Right forelimb (tissue), 1 donor: ENCODE measurements at places on chromosomes 1 and 21.

- DNase-seq: no peak
Measured at GRCh38 chr1:182955596-182956588, 2.9 kb upstream of the SHCBP1L start.

- DNase-seq: no peak
Measured at GRCh38 chr1:229164836-229165735, 105.8 kb upstream of the RAB4A start.

GRCh38 chr21:31255896-31256295 is 88.2 kb downstream of the TIAM1 start:
- DNase-seq: no peak

- DNase-seq: no peak
Measured at GRCh38 chr1:109567877-109568672, 19.7 kb downstream of the GNAI3 start.

DNA sequence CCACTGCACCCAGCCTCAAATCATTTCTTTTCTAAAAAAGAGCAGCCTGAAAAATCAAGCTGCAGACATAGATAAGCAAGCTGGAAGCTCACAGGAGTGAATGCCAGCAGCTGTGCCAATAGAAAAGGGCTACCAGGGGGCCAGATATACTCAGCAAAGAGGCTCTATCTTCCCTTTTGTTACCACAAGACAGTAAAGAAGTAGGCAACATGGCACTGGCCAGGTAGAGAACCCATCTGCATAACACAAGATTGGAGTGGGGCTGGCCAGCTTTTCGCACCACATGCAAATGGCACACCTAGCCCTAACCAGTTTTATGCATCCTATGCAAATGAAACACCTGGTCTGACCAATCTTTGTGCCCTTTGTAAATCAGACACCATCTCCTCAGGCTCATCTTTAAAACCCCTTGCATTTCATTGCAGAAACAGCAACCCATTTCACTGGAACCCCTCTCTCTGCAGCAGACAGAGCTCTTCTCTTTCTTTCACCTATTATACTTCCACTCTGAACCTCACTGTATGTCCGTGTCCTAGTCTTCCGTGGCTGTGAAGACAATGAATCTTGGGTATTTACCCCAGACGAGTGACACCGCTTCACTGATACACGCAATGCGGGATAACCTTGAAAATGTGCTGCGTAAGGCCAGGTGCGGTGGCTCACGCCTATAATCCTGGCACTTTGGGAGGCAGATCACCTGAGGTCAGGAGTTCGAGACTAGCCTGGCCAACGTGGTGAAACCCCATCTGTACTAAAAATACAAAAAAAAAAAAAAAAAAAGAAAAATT is 15.1 kb downstream of the CASP9 start:
- no peak for DNase-seq

GRCh38 chr1:53592521-53592982 is 133.4 kb downstream of the DMRTB1 start:
- peak; percentile 50 for DNase-seq

DNA sequence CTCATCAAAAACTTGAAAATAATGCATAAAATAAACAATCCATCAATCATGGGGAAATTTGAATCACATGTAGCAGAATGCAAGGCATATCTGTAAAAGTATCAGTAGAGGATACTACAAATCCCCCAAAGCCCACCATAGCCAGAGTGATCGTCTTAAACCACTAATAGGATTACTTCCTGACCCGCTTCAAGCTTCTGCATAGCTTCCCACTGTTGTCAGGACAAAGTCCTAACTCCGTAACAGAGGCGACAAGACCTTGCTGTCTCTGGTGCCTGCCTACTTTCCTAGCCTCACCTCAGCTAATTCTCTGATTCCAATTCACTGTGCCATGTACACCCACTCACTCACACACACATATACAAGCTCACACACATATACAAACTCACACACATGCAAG is 161.2 kb upstream of the NFIA start:
- DNase-seq: no peak

- no peak for DNase-seq
Measured at GRCh38 chr1:27574001-27574781, 29.8 kb downstream of the AHDC1 start.

DNA sequence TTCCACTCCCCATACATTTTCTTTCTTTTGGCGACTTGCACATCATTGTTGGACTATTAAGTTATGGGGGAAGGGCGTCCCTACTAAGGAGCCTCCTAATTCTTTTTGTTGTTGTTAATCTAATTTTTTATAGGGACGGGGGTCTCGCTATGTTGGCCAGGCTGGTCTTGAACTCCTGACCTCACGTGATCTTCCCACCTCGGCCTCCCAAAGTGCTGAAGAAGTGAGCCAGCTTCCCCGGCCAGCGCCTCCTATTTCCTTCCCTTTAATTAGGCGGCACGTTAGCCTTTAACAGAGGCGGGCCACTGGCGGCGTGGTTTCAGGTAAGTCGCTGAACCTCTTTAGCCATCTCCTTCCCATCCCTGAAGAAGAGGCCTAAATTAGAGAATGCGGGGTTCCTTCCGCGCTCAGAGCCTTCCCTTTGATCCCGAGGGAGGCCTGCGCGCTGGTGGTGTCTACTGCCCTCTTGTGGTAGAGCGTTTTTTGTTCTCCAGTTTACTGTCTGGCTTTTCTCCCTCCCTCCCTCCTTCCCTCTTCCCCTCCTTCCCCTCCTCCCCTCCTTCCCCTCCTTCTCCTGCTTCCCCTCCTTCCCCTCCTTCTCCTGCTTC is 38.1 kb downstream of the TNFRSF9 start:
- peak; percentile 63 for DNase-seq

GRCh38 chr1:236982380-236982779 is 21.9 kb downstream of the MT1HL1 start:
- DNase-seq: no peak

DNA sequence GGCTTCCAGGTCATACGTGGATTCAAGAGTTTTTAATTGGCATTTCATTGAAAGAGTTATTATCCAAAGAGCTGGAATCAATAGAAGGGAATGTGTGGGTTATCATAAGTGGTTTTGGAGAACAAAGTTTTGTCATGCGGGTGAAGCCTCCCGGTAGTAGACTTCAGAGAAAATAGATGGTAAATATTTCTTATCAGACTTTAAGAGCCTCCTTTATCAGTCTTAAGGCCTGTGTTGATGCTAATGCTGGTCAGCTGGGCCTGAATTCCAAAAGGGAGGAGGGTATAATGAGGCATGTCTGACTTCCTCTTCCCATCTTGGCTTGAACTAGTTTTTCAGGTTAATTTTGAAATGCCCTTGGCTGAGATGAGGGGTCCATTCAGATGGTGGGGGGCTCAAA is 89.7 kb downstream of the ITSN1 start:
- no peak for DNase-seq

DNA sequence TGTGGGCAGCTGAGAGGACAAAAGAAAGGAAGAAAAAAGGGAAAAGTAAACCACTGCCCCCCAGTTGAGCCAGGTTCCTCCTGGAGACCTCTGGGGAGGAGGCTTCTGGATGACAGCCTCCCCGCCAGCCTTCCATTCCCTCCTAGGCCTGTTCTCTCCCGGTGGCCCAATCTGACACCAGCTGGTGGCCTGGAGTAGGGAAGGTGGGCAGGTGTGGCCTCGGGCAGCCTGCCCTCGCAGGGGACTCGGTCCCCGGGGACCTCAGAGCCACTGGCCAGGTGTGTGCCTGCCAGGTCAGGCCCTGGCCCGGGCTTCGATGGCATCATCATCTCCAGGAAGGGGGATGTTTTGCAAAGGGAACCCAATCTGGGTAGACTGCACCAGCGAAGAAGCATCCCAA is 159.0 kb downstream of the CASZ1 start:
- DNase-seq: no peak

GRCh38 chr1:208446271-208446691 is 202.1 kb upstream of the PLXNA2 start:
- DNase-seq: no peak

GRCh38 chr1:120178799-120179756 is 2.8 kb upstream of the SEC22B start:
- DNase-seq: peak; percentile 31

DNA sequence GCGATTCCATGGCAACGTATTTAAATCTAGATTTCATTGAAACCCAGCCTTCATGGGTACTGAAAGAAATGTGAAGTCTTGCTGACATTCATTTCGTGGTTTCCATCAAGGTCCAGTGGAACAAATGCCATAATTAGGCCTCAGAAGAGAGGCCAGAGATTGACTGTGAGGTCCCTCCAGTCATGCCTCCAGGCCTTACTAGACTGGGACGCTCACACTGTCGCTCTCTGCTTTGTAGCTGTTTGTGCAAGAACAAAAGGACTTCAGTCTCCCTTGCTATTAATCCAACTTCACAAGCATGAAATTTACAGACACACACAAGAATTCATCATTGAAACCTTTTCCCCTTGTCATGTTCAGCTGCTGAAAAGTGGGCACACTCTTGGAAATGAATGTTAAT is 180.4 kb upstream of the FOXD3 start:
- DNase-seq: no peak

GRCh38 chr1:177181631-177182291 is 11.0 kb downstream of the BRINP2 start:
- DNase-seq: peak; percentile 81

GRCh38 chr1:208183977-208184911 is 59.9 kb downstream of the PLXNA2 start:
- DNase-seq: no peak

GRCh38 chr1:188476606-188477005 is 1647.9 kb downstream of the PLA2G4A start:
- DNase-seq: no peak

DNA sequence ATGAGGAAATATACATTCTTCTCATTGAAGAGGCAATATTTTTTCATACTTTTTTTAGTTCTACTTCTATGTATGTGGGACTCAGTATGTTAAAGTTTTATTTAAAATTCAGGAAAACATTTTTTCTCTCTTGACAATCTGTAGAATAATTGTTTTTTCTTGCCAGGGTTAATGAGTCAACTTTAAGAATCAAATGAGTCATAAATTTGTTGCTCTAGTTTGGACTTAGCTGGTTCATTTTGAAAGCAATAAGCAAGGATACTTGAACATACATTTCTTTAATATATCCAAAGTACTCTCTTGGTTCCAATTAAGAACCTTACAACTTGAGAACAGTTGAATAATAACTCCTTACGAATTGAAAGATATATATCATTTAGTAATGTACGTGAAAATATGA is 1145.3 kb upstream of the B3GALT2 start:
- DNase-seq: no peak

- peak; percentile 45 for DNase-seq
Measured at GRCh38 chr1:93908394-93909145, 660 bp downstream of the GCLM start.

DNA sequence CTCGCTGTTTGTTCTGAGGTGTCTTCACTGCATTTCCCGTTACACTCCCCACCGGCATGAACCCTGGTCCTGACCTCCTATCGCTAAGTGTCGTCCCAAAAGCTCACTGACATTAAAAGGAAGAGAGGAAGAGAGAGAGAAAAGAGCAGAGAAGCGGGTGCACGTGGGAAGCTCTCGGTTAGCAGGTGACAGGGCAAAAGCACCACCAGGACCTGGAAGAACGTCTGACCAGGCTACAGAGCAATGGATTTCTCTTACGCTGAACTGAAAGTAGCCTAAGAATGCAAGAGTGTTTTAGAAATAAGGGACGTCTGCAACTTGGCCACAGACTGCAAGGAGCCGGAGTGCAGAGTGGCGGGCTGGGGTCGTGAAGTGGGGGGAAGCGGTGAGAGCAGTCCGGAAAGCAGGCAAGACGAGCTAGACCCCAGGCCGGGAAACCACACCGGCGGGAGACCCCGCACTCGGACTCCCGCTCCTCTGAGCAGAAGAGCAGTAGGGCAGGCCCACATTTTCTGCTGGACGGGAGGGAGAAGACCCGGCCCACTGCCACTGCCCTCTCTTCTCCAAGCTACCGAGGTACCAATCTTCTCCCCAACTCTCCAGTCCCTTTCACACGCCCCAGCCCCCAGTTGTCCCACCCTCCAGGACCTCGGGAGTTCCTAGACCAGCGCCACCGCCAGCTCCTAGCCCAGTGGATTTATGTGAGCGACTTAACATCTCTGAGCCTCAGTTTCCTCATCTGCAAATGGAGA is 8.3 kb upstream of the MPZL1 start:
- peak; percentile 65 for DNase-seq

DNA sequence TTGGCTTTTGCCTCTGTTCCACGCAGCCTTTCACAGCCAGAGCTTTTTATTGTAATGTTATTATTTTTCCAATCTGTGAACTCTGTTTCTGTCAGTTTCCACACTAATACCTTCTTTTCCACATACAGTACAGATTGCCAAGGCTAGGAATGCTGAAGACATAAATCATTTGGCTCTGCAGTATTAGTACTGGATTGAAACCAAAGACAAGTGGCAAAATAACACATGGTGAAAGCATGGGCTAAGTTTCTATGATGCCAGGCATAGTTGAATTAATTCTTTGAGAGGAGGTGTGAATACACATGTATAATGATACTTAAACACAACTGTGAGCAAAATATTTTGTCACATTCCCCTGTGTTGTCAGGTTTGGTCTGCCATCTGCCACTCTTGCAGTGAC is 73.5 kb downstream of the TMEM200B start:
- DNase-seq: no peak

GRCh38 chr1:94798462-94798861 is 21.7 kb upstream of the SLC44A3 start:
- DNase-seq: no peak

GRCh38 chr1:60421965-60422364 is 348.4 kb upstream of the C1orf87 start:
- no peak for DNase-seq

- no peak for DNase-seq
Measured at GRCh38 chr1:68528243-68528642, 31.4 kb upstream of the DEPDC1 start.

GRCh38 chr1:212353181-212353580 is 61.5 kb downstream of the PACC1 start:
- no peak for DNase-seq

GRCh38 chr1:32775640-32776337 is 41.4 kb downstream of the YARS1 start:
- DNase-seq: no peak

GRCh38 chr1:57026624-57027354 is 61.0 kb upstream of the C8B start:
- DNase-seq: no peak

- no peak for DNase-seq
Measured at GRCh38 chr1:23469372-23469982, 14.5 kb downstream of the ASAP3 start.

GRCh38 chr1:237938068-237938467 is 47.3 kb upstream of the ZP4 start:
- DNase-seq: no peak
